Omental fat pad (tissue), 4 donors: ENCODE measurements at places on chromosomes 4 and X.
A peak's percentile ranks its signal among the peaks of the same experiment; 100 is the strongest.

- no peak for DNase-seq
Measured at GRCh38 chr4:62912531-62912930, 1496.7 kb downstream of the TECRL start.

- no peak for DNase-seq
Measured at GRCh38 chrX:6225288-6225910, 3.3 kb downstream of the NLGN4X start.

GRCh38 chrX:9927698-9928482, 39.3 kb upstream of the CLDN34 start:
- DNase-seq: no peak

GRCh38 chrX:86047174-86047935, at the start of gene CHM:
TSS of gene CHM (minus strand) at chrX:86047558. CDS start at chrX:86047532, 26 bp downstream.
- peak; percentile 29 for DNase-seq

DNA sequence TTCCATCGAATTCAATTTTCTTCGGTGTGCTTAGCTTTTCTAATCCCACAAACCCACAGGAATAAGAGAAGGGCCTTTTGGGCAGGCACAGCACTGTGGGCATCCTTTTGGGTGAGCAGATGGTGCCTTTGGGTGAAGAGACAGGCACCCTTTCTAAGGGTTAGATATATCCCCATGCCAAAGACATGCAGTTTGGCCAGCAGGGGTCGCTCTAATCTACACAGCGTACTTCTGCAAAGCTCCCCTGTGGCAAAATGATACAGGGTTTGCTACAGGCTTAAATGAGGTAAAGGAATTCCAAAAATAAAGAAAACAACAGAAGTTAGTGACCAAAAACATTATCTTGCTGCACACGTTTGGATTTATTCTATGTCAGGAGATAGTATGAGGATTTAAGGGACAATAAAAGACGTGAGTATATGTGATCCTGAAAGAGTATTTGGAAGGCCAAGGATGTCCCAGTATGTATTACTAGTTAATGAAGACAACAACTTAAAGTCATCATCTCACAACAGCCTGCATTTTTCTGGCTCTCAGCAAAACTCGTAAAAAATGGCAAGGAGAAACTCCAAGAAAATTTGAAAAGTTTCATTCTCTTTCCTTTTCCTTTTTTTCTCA, 49.5 kb downstream of the PHEX start:
- DNase-seq: peak; percentile 40

DNA sequence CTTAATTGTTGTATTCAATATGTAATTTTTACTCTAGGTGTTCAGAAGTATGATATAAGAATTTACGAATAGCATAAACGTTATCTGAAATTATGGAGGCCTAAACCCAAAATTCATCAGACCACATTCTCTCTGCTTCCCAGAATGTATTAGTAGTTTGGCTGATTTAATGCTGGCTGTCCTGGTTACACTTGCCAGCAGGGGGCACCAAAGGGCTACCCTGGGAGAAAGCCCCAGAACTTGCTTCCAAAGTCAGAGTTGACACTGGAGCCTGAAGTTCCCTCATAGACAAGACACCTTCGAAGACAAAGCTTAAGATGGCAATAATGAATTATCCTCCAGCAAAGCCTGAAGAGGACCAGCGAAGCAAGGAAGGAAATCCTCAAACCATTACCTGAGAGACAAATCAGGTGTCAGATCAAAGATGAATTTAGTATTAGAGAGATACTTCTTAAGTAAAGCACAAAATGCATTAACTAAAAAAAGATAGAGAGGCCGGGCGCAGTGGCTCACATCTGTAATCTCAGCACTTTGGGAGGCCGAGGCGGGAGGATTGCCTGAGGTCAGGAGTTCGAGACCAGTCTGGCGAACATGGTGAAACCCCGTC, 11.3 kb upstream of the ANOS1 start:
- DNase-seq: peak; percentile 45

DNA sequence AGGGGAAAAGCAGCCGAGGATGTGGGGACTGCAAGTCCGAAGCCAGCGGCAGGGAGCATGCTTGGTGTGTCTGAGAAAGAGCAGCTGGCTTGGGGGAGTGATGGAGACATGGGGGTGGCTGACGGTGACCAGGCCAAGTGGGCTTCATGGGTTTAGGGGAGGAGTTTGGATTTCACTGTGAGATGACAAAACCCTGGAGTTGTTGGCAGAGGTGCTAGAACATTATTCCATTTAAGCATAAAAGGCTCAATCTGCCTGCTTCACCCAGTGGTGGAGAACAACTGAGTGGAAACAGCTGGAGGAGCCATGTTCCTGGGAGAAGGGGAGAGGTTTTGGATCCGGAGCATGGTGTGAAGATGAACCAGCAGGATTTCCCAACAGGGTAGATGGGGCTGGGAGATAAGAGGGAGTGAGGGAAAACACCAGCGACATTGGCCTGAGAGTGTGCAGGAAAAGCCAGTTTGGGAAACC, 318.0 kb upstream of the TAPT1 start:
- DNase-seq: no peak
